Ureter (tissue), 1 donor: ENCODE measurements at places on chromosomes 16 and 17. TPM values are rescaled to one million over a fixed set of nuclear protein-coding genes. Genes with fewer than 3 reads are reported as not detected.

The ACE gene
- 7.5 TPM for total RNA-seq

The RND2 gene
- total RNA-seq = 3.0 TPM

The TP53TG3D gene
- total RNA-seq = not detected

The SAT2 gene
- total RNA-seq = 57.1 TPM

The ATP1B2 gene
- 10.0 TPM for total RNA-seq

The SLFN11 gene
- total RNA-seq = 24.4 TPM

The CCL7 gene
- total RNA-seq = not detected

The P2RX5 gene
- 3.0 TPM for total RNA-seq

The MT3 gene
- 1.5 TPM for total RNA-seq

The OMG gene
- not detected for total RNA-seq

The ZFP3 gene
- total RNA-seq = 9.1 TPM

The KRT12 gene
- not detected for total RNA-seq

The ARL5C gene
- total RNA-seq = not detected

The ITGA2B gene
- 1.1 TPM for total RNA-seq

The ALOX15 gene
- total RNA-seq = 1.2 TPM

The IL17C gene
- total RNA-seq = not detected

The NPIPB4 gene
- total RNA-seq = 469 TPM

The METTL2A gene
- total RNA-seq = 22.4 TPM

The DOC2A gene
- total RNA-seq = 3.1 TPM

The MMP28 gene
- 23.5 TPM for total RNA-seq

The KRT33B gene
- total RNA-seq = not detected

The C17orf113 gene
- 1.9 TPM for total RNA-seq

The ABCC11 gene
- 1.7 TPM for total RNA-seq

The UTS2R gene
- total RNA-seq = not detected

The OR1F1 gene
- total RNA-seq = not detected

The KRT23 gene
- total RNA-seq = 3.9 TPM

The HCRT gene
- total RNA-seq = not detected

The TSNAXIP1 gene
- total RNA-seq = 2.5 TPM

The PPP1R9B gene
- 38.4 TPM for total RNA-seq

The CDC6 gene
- total RNA-seq = 3.1 TPM

The MFAP4 gene
- total RNA-seq = 119 TPM

The NUDT7 gene
- 8.7 TPM for total RNA-seq

The WSCD1 gene
- total RNA-seq = 3.6 TPM

The SMIM5 gene
- total RNA-seq = 9.5 TPM

The ABAT gene
- 29.9 TPM for total RNA-seq

The SULT1A4 gene
- 3.3 TPM for total RNA-seq

The STX1B gene
- total RNA-seq = 1.6 TPM

The CDYL2 gene
- 34.3 TPM for total RNA-seq

The EPX gene
- total RNA-seq = not detected

The C17orf75 gene
- total RNA-seq = 24.6 TPM

The NTN3 gene
- not detected for total RNA-seq

The CTNS gene
- total RNA-seq = 11.7 TPM

The SEZ6L2 gene
- 7.5 TPM for total RNA-seq

The PRAC1 gene
- not detected for total RNA-seq

The TBC1D16 gene
- 37.0 TPM for total RNA-seq

The SPAG7 gene
- 66.4 TPM for total RNA-seq

The RDM1 gene
- total RNA-seq = 1.1 TPM

The MAP2K6 gene
- 10.6 TPM for total RNA-seq
